ENCODE measurements at places on chromosomes 2 and 18.

- peak; percentile 40 for DNase-seq
These were observed 399.8 kb downstream of the TMEM182 start for GRCh38 chr2:103161456-103162289.

GRCh38 chr2:184302506-184302905 lies 295.8 kb upstream of the ZNF804A start:
- no peak for DNase-seq

GRCh38 chr2:208097801-208098200 lies 26.5 kb downstream of the CRYGD start:
- no peak for DNase-seq

DNA sequence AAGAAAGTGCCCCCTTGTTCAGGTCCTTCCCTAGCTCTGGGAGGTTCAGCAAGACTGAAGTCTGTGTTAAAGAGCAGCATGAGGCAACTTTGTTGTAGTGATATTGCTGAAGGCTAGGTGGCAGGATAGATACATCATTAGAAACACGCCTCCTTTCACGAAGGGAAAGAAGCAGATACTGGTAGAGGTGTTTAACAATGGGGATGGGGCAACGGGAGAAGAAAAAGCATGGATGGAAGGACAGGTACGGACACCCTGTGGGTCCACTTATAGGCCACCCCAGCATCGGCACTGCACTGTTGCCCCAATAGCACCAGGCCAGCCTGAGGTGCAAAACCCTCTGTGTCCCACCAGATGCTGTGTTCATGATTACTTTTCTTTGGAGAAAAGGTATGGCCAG lies 3.5 kb upstream of the IGFBP5 start:
- peak; percentile 55 for DNase-seq

DNA sequence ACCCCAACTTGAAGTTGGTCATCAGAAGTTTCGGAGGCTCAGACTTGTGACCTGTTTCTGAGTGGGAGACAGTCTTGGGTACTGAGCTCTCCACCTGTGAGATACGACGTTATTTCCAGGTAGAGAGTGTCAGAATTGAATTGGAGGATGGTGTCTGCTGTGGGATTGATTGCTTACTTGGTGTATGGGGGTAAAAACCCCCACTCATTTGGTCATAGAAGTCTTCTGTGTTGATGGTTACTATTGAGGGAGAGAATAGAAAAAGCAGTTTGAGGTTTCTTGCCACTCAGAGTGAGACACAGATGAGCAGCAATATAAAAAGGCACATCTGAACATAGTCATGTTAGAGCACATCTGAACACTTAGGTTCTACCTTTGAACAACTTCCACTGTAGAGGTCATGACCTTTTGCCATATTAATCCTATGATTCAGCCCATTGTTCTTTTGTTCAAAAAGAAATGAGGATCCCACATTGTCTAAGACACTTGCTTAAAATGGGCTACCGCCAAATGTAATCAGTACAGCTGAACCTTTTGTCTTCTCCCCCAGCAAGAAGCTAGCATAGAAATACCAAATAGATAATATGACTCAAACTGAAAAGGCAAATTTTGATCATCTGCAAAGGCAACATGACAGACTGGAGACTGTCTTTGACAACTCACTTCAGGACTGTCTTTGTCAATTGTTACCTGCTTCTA lies 73.3 kb downstream of the NAB1 start:
- peak; percentile 41 for DNase-seq

- no peak for DNase-seq
These were observed 65.3 kb downstream of the STAT1 start for GRCh38 chr2:190948671-190949070.

DNA sequence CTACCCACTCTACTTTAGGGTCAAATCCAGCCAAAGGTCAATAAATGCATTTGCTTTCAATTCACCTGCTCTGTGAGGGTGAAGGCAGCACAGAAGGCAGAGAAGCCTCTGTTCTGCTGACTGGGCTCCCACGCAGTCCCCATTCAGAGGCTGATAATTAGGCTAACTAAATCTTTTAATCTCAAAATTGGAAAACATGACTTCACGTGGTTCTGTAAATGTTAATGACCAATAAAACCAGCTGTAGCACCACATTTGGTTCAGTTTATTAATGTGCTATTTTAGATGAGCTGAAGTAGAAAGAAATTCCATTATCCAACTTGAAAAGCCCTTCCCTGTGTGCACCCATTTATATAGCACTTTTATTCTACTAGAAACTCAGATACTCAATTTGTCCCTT lies 310.6 kb downstream of the C1D start:
- no peak for DNase-seq

- DNase-seq, result no peak
These were observed 6.7 kb downstream of the PPP1R7 start for GRCh38 chr2:241156971-241157441.

- DNase-seq, result no peak
These were observed 43.3 kb upstream of the SETBP1 start for GRCh38 chr18:44637210-44638033.

- no peak for DNase-seq
These were observed 98.8 kb downstream of the TNS1 start for GRCh38 chr2:217903859-217904613.

GRCh38 chr2:231160701-231161100 lies 35.9 kb upstream of the HTR2B start:
- DNase-seq, result no peak

- DNase-seq, result peak; percentile 40
These were observed 101.5 kb upstream of the SETBP1 start for GRCh38 chr18:44579028-44579702.

GRCh38 chr18:37006742-37007141 lies 177.8 kb downstream of the KIAA1328 start:
- DNase-seq, result no peak

- no peak for DNase-seq
These were observed 38.2 kb upstream of the CYP1B1 start for GRCh38 chr2:38113981-38114708.

DNA sequence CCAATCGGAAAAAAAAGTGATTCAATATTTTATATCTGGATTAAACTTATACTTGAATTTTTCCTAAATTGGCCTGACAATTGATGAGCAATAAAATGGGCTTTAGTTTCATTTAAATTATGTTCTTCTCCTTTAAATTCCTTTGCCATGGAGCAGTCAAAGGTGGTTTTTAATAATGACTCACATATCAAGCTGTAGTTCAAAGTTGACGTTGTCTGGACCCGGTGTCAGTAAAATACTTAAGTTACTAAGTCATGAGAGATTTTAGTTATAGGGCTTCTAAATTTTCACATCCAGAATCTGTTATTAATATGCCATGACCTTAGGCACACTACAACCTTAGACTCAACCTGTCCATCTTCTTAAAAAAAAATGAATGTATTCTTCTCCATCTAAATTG lies 62.5 kb downstream of the CDH2 start:
- no peak for DNase-seq

DNA sequence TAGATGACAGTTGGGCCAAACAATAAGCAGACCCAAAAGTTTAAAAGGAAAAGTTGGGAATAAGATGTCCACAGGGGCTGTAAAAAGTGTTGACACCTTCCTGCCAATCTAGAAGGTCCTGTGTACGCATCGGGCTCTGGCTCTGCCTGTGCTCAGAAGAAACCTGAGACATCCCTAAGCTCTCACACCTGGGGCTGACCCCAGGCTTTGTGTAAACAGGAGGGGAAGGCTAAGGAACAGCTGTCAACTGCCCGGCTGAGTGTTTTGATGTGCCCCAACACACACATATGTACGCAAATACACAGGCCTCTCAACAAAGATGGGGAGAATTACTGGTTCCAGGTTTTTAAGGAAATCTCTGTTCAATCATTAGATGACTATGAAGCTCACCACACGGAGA lies 59.5 kb downstream of the TMEM131 start:
- no peak for DNase-seq

DNA sequence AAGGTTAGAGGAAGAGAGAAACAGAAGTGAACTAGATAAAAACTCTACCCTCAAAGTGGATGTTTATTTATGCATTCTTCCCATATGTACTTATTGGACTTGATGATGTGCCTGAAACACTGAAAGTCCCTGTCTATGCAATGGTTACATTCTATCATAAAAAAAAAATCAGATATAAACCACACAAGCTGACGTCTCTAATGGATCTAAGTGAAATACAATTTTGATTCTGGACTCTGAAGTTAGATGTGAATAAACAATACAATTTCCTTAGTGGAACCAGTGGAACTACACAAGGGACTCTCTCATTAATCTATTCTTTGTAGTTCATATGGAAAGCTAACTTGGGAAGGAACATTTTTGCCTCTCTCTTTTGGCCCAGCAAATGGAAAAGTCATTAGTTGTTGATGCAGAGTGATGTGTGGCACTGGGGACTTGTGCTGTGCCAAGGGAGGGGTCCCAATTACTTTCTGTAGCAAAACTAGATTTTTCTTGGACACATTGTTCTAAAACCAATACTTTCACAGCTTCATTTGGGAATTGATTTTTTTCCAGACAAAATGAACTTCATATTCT lies 376.8 kb downstream of the TRIB2 start:
- DNase-seq, result no peak

DNA sequence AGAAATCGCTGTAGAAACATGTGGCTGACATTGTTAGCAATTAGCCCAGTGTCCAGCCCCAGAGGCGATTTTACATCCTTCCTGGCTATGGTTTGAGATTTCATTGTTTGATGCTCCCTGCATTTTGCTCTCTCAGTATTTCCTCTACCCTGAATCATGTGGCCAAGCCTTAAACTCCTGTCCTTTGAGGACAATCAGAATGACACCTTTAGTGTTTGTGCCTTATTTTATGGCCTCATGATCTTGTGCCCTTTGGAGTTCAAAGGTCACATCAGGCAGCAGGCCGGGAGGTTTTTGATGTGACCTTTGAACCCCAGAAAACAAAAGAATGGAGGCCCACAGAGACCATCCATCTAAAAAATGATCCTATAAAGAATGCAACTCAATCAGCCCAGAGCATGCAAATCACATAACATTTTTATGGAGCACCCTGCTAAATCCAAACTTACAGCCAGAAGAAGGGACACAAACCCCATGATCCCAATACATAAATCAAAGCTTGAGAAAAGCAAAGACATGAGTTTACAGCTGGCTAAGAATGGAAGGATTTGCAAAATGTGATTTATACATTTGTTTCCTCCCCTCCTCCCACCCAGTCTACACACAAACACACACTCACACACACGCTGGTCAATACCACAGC lies 52.5 kb downstream of the FECH start:
- no peak for DNase-seq

DNA sequence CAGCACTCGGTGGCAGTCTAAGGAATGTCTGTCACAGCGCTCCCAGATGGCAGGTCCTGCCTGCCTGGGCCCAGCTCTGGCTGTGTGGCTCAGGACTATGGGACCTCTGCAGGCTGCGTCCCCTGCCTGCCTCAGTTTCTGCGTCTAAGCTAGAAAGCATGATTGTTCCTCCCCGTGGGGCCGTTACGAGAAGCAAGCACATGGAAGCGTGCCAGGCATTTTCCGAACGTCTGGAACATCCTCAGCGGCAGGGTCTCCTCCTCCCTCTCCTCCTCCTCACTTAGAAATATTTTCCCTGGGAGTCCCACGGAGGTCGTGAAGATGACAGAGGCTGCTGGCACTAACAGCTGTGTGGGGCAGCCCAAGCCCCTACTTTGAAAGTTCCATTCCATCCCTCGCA lies 43.3 kb downstream of the LRRFIP1 start:
- DNase-seq, result no peak

- no peak for DNase-seq
These were observed 19.4 kb downstream of the OTOF start for GRCh38 chr2:26458365-26459042.

DNA sequence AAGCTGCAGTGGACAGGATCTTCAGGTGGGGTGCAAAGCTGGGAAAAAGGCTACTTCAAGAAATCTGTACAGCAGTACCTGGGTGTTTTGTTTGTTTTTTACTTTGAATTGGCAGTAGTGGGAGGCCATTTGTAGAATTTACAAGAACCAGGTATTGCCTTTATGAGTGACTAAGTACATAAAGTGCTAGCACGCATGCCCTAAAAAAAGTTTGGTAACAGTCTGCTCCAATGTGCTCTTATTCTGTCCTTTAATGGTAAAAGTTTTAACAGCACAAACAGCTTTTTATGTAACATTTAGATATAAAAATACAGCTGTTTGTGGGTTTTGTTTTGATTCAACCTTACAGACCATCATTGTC lies 17.2 kb downstream of the REV1 start:
- DNase-seq, result no peak

DNA sequence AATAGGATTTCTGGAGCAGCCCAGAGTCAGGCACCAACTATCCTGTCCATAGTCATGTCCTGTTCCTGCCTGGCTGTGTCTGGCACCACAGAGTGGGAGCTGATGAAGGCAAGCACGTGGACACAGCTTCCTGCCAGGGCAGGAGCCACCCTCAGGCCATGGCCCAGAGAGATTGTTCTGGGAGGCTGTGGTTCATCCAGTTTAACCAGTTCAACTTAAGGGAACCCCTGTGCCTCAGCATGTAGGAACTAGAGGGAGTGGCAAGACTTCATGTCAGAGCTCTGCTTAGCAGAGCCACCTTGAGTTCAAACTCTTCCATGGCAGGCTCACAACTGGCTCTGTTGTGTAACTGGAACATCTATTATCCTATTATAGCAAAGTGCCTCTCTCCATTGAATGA lies 73.2 kb upstream of the NCKAP5 start:
- no peak for DNase-seq

Measured in GM10248 (cell line).